Occipital lobe (tissue), 3 donors: ENCODE measurements at places on chromosomes 3 and 15. TPM values are rescaled to one million over a fixed set of nuclear protein-coding genes. Genes with fewer than 3 reads are reported as not detected.

CISH gene
- total RNA-seq, result 0.16 TPM

TPRG1 gene
- 0.94 TPM for total RNA-seq

DGKG gene
- 3.0 TPM for total RNA-seq

ADPRH gene
- 1.2 TPM for total RNA-seq

CCR5 gene
- 0.16 TPM for total RNA-seq

GUCA1C gene
- total RNA-seq, result not detected

ADGRG7 gene
- not detected for total RNA-seq

FEM1B gene
- total RNA-seq, result 188 TPM

LYZL4 gene
- not detected for total RNA-seq

CFAP92 gene
- 2.2 TPM for total RNA-seq

ZNF860 gene
- 2.8 TPM for total RNA-seq

CHRNA5 gene
- 4.8 TPM for total RNA-seq

CCDC39 gene
- 0.62 TPM for total RNA-seq

CCR2 gene
- 0.31 TPM for total RNA-seq

SEMA5B gene
- total RNA-seq, result 9.8 TPM

MYL3 gene
- total RNA-seq, result not detected

CCDC54 gene
- total RNA-seq, result 0.16 TPM

TM4SF18 gene
- total RNA-seq, result 5.6 TPM

CSPG5 gene
- 131 TPM for total RNA-seq

APBA2 gene
- 108 TPM for total RNA-seq

UROC1 gene
- not detected for total RNA-seq

KY gene
- 0.62 TPM for total RNA-seq

MST1 gene
- total RNA-seq, result 7.5 TPM

PCOLCE2 gene
- total RNA-seq, result 4.5 TPM

ROBO2 gene
- 377 TPM for total RNA-seq

GPR176 gene
- 44.3 TPM for total RNA-seq

CRELD1 gene
- total RNA-seq, result 17.5 TPM

ITIH1 gene
- 0.94 TPM for total RNA-seq

PRKCI gene
- total RNA-seq, result 86.7 TPM

SLC6A20 gene
- total RNA-seq, result 2.7 TPM

ITGA11 gene
- total RNA-seq, result 0.62 TPM

PRR20G gene
- total RNA-seq, result not detected

TMEM40 gene
- not detected for total RNA-seq

RAB5A gene
- 62.9 TPM for total RNA-seq

IQGAP1 gene
- 41.0 TPM for total RNA-seq

BCHE gene
- total RNA-seq, result 15.1 TPM

SPINK8 gene
- total RNA-seq, result not detected

ANKRD63 gene
- not detected for total RNA-seq

SEMA3G gene
- 3.0 TPM for total RNA-seq

UTS2B gene
- 1.6 TPM for total RNA-seq

RNU5B-1 gene
- total RNA-seq, result not detected

C3orf20 gene
- 0.16 TPM for total RNA-seq

SCG3 gene
- 30.6 TPM for total RNA-seq

VPS39 gene
- total RNA-seq, result 52.3 TPM

CHSY1 gene
- total RNA-seq, result 23.9 TPM

IQCF5 gene
- not detected for total RNA-seq

CACNA1D gene
- total RNA-seq, result 14.0 TPM
